ENCODE measurements at places on chromosomes 1 and 21.

GRCh38 chr1:159591981-159592380 is 4.4 kb downstream of the APCS start:
- DNase-seq, result no peak

DNA sequence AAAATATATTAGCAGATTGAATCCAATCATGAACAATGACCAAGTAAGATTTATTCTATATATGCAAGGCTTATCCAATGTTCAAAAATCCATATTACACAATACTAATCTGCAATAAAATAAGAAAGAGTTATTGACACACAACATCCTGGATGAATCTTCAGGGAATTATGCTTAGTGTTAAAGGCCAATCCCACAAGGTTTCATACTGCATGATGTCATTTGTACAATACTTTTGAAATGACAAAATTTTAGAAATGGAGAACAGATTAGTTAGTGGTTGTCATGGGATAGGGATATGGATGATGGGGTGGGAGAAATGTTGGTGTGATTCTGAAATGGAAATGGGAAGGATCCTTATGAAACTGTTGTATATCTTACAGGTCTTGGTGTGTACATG is 425.7 kb downstream of the SIPA1L2 start:
- no peak for DNase-seq

GRCh38 chr21:33199100-33199464 is 30.7 kb upstream of the IFNAR2 start:
- no peak for DNase-seq

GRCh38 chr1:93384656-93385055 is 38.9 kb downstream of the DR1 start:
- no peak for DNase-seq

DNA sequence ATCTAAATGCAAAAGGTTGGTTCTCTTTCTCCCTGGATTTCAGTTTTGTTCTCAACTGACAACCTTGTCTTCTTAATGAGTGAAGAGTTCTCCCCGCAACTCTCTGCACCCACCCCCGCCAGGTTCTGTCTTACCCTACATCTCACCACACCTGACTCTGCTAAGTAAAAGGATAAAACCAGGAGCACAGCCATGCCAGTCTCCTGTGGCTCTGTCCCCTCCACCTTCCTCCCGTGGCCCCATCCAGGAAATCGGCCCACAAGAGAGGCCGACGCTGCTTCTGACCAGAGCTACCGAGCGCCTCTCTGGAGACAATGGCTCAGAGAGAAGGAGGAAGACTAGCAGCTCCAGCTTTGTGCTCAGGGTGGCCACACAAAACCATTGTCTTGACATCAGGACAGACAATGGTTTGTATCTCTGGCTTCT is 72.2 kb downstream of the PLEKHA6 start:
- DNase-seq, result no peak

DNA sequence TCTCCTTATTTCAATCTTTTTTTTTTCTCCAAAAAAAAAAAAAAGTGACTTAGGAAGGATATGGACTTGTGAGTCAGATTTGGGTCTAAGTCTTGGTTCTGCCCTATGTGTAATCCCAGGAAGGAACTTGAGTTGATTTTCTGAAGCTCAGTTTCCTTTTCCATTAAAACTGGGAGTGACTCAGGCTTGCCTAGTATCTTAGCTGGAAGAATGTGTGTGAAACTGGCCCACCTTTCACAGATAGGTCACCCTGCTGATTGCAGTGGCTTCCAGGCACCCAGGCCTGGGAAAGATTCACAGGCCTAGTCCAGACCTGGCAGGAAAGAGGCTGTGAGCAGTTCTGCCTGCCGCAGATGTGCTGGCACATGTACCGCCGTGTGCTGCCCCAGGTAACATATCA is 218.3 kb upstream of the HOOK1 start:
- no peak for DNase-seq

DNA sequence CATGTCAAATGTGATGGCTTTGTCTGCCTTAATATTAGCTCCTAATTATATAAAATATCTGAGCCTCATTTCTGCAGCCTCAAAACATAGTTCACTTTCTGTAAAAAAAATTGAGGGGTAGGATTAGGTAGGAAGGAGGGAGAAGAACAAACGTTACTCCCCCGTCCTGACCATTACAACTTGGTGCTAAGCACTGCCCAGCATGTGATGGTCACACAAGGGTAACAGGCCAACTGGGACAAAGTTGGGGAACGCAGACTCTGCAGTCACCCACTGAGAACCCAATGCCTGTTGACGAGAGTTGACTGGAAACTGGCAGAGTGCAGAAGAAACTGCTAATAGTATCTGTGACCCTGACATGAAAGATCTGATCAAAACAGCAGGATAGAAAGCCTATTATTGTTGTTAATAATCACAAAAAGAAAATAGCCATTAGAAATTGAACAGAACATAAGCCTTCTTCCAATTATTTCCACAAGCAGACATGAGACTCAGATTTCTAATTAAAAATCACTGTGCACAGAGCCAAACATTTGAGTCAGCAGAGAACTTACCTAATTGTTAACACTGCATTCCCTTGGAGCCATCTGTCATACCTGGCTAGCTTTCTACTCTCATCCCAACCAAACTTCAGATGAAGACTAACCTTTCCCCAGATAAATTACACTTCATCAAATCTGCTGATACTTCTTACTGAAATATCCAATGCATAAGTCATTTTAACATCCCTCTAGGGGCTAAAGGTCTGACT is 5.5 kb downstream of the SORT1 start:
- DNase-seq, result no peak

- DNase-seq, result no peak
Measured at GRCh38 chr1:203914292-203914691, 52.9 kb downstream of the SNRPE start.

DNA sequence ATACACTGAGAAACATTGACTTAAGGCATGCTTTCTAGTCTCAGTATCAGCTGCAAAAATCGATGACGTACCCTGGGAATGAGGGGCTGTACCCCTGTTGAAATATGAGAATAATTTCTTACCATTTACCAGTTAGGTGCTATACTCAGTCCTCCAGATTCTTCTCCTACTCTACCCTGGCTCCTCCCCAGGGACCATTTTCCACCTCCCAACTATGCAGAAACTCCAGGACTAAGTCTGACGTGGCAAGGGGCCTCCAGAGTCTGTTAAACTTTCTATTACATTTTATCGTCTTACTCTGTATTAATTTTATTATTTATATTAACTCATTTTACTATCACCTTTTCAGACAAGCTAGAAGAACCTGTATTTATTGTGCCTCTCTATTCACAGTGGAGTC is 124.3 kb downstream of the CYYR1 start:
- no peak for DNase-seq

GRCh38 chr1:27779122-27779521 is 6.1 kb downstream of the STX12 start:
- no peak for DNase-seq

- DNase-seq, result no peak
Measured at GRCh38 chr21:22250355-22250754, 1252.1 kb downstream of the NCAM2 start.

- no peak for DNase-seq
Measured at GRCh38 chr1:108106775-108107174, 93.4 kb downstream of the SLC25A24 start.

- DNase-seq, result no peak
Measured at GRCh38 chr1:109864047-109864822, 46.4 kb upstream of the CSF1 start.

- no peak for DNase-seq
Measured at GRCh38 chr1:116322752-116323405, 50.2 kb upstream of the ATP1A1 start.
